ENCODE measurements at places on chromosomes 2 and 18.

DNA sequence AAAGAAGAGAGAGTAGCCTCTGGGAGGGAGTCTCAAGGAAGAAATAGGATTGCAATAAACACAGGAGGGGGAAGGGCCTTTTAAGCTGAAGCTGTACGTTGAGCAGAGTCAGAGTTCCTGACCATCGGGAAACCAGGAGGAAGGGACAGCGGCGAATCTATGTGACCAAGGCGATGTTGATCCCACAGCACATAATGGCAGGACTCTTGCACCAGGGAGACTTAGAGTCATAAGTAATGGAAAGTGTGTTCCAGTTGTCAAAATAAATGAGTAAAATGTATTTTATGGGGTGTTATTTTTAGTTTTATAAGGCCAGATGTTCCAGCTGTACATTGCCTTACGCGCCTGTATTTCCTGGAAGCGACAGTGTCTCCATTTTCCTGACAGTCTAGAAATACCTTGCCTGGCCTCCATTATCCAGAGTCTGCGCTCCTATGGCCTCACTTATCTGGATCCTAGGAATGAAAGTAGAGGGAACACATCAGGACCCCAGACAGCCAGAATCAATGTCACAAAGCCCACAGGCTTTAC is 152.8 kb upstream of the COPS8 start:
- DNase-seq = no peak

DNA sequence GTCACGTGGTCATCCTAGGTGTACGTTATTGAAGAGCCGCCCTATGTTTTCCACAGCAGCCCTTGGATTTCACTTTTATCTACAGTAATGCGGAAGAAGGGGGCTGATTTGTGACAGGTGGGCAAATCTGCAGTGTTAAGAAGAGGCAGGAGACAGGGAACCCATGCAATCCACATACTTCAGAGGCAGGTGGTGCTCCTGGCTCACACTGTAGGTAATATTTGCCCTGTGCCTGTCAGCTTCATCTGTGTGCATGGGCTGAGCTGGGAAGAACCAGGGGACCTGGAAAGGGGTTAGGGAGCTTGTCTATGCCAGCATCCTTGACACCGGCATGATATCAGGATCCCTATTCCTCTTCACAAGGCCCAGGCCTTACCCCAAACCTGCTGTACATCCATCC is 183.9 kb downstream of the SH3RF3 start:
- DNase-seq = no peak

- DNase-seq = no peak
Measured at GRCh38 chr2:79179036-79179435, 19.5 kb upstream of the REG3A start.

- no peak for DNase-seq
Measured at GRCh38 chr2:176763851-176764404, 448.7 kb upstream of the HNRNPA3 start.

DNA sequence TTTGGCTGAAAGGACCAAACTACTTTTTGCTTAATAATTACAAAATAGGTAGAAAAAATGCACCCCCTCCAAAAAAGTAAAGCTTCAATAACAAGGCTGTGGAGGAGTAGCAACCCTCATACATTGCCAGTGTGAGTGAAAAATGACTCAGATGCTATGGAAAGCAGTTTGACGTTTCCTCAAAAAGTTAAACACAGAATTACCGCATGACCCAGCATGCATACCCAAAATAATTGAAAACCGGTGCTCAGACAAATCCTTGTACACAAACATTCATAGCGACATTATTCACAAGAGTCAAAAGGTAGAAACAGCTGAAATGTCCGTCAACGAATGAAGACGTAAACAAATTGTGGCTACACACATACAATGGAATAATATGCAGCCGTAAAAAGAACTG is 38.8 kb upstream of the DAPL1 start:
- no peak for DNase-seq

Data from kidney glomerular epithelial cell (primary cell).